Inflammatory macrophage treated with lipopolysaccharide for 1 hour (primary cell): ENCODE measurements at places on chromosomes 2 and 18.

GRCh38 chr2:67393237-67393636, 3.9 kb upstream of the ETAA1 start:
- DNase-seq: no peak

DNA sequence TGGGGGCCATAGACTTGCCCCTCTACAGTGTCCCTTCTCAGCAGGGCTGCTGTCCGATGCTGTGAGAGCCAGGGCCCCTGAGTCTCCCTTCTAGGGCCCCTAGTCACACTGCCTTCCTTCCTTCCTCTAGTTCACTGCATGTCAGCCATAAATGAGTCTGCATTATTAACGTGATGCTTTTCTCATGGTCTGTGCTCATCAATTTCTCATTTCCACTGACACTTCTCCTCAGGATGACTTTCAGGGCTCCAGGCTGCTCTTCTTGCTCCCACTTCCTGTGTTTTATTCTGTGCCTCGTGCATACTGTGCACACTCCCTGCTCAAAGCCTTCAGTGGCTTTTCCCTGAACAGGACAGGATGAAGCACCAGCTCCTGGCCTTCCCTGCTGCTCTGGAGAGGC, 146.5 kb downstream of the FAM210A start:
- peak; percentile 76 for DNase-seq

DNA sequence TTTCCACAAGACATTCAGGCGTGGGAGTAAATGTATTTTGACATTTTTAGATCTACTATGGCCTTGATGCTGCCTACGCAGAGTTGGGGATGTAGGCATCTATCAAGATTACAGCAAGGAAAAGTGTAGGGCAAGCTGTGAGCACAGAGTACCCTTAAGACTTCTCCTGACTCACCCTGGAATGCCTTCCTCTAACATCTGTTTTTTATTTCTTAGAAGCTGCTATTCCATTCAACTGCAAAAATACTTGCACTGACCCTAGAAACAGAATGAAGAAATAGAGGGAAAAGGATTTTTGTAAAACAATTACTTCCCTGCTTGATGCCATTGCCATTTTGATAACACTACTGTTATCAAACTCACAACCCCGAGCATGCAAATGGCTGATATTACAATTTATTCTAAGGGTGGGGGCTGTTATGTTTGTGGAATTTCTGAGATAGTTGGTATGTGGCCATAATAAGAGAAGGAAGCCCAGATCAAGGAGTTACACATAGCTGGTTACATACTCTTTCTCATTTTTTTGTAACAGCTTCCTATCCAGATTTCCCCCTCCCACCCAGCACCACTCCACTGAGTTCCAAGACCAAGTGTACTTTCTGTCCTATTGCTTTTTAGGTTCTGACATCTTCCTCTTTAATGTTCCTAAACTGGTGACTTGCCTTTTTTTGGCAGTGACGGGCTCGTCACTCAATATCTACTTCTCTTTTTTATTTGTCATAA, 6.0 kb upstream of the ROCK1 start:
- peak; percentile 89 for DNase-seq

DNA sequence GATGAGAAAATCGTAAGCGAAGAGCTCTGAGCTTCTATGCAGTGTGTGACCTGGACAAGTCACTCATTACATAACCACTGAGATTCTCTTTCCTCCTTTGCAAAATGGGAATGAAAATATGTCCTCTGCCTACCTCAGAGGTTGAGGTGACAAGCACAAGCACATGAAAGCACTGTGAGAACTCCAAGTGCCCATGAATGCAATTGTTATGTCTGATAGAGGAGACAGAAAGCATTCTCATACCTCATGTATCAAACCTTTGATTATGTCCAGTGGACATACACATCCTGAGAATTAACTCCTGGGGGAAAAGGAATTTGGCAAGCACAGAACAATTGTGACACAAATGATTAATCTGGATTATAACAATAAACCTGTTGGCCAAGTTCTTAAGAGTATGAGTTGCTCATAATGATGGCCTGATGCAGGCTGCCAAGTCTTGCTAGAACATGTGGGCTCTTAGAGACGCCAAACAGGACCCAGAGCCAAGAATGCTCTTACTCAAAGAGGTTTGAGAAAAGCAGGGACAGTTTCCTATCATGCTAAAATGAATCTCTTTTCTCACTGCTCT, 8.5 kb upstream of the RMDN2 start:
- DNase-seq: no peak

DNA sequence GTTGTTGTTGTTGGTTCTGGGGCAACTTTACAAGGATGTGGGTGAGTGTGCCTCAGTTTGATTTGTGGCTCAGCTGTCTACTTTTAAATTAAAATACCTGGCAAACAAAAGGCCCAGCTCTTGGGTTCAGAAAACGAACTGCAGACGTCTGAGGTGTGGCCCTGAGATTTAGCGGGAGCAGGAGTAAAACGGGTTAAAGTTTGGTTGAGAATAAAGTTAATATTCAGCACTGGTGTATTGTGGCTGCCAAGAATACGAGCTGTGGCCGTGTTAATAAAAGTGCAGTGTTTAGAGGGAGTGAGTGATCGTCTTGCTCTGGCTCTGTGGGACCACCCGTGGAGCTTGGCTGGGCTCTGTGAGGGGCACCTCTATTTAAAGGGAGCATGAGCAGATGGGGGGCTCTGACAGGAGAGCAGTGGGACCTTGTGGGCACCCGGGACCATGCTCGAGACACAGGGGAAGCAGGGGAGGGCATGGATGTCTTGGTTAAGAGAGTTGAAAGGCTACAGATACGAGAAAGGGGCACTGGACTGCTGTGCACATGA, 80.3 kb downstream of the VAPA start:
- no peak for DNase-seq

DNA sequence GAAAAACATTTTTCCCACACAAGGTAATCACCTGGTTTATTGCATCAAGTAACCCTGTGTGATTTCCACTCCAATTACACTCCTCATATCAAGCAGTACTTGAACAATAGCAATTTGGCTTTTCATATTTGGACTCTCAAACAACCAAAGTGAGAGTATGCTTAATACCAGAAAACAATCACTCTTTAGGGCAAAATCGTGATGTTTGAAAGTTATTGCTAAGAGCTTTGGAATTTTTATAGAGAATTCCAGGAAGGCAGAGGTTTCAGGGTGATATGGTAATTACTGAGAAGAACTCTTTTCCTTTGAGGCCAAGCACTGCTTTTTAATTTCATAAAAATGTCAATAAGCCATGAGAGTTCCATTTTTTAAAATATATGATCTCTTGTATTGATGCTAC, 779.5 kb upstream of the LRRTM1 start:
- DNase-seq: no peak

- peak; percentile 67 for DNase-seq
Measured at GRCh38 chr2:222671259-222672067, at the start of gene MOGAT1. Gene MOGAT1, plus strand, starts transcription at chr2:222671658. Its CDS starts 128 bp downstream, at chr2:222671786.

GRCh38 chr2:240351826-240352426, 83.5 kb upstream of the GPC1 start:
- DNase-seq: no peak

DNA sequence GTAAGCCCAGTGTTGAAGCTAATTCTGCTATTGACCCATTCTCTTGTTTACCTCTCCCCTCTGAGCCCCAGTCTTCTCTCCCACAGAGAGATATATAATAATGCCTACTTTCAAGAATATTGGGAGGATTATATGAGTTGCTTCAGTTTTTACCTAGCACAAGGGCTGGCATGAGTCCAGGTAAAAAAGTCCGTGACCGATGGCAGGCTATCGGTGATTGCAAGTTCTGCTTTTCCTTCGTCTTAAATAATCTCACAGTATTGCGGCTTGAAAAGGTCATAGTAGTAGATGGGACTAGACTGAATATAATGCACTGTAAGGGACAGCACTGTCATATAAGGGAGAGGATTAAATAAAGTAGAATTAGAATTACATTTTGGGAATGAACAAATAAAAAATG, 77.6 kb downstream of the KIF5C start:
- DNase-seq: no peak

DNA sequence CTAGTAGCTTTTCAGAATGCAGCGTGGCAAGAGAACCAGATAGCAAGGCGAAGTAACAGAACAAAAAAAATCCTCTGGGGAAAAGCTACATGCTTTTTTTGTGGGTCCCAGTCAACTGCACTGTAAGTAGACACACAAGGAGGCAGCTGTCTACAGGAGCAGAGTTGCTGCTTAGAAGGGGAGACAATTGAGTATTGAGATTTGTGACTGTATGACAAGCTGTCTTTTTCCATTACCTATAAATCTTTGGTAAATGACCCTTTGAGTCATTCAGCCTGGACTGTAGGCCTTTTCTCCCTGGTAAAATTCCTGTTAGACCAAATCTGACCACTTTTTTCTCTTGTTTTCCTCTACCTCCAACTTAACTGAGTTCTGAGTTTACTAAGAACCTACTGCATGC, 144.1 kb upstream of the FOSL2 start:
- no peak for DNase-seq

GRCh38 chr2:201779901-201780673, 646 bp downstream of the ALS2 start:
- peak; percentile 6 for DNase-seq

- DNase-seq: no peak
Measured at GRCh38 chr2:6168485-6168884, 476.3 kb downstream of the SOX11 start.

DNA sequence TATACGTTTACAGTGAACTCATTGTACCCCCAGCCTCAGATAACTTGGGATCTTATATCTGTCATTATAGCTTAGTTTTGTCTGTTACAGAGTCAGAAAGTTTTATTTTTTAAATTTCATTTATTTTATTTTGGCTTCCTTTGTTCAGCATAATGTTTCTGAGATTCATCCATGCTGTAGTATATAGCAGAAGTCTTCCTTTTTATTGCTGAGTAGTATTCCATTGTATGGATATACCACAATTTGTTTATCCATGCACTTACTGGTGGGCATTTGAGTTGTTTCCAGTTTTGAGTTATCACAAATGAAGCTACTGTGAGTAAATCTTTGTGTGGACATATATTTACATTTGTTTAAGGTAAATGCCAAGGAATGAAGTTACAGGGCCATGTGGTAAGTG, 122.3 kb downstream of the ADCYAP1 start:
- no peak for DNase-seq

GRCh38 chr18:22914633-22915032, 18.5 kb upstream of the RBBP8 start:
- DNase-seq: no peak

- DNase-seq: no peak
Measured at GRCh38 chr18:22536558-22536957, 118.8 kb upstream of the CTAGE1 start.

DNA sequence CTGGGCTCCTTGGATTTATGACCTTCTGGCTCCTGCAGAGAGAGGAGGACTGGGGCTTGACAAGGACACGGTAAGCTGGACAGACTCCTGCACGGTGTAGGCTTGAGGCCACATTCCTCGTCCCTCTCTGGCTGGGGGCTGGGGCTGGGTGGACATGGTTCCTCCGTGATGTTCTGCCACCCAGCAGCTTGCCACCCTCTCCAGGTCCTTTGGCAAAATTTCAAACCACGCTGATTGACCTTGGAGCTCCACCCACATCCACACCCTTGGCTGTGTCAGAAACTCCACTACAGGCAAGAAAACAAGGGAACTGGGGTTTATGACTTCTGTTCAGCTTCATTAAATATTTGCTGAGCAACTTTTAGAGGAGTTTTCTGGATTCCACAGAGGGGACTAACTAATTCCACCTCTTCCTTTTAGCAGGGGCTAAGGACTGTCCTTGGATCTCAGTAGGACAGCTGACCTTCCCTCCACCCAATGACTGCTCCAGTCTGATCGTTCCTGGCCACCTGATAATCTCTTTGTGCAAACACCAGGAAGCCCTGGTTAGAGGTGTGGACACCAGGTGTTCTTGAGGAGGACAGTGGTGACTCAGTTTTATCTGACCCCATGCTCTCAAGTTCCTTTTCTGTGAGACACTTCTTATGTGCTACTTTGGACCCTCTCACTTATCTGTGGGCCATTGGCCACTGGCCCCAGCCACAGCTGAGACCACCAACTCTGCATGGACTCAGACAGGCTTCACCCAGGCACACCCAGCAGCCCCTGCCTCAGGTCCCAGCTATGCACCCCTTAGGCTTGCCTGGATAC, 29.3 kb downstream of the GPR55 start:
- DNase-seq: no peak

DNA sequence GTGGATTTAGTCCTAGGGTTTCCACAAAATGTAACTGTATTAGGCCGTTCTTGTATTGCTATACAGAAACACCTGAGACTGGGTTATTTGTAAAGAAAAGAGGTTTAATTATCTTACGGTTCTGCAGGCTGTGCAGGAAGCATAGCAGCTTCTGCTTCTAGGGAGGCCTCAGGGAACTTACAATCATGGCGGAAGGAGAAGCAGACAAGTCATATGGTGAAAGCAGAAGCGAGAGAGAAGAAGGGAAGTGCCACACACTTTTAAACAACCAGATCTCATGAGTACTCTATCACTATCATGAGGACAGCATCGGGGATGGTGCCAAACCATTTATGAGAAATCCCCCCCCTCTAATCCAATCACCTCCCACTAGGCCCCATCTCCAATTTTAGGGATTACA, 9.5 kb upstream of the CCDC68 start:
- peak; percentile 25 for DNase-seq

DNA sequence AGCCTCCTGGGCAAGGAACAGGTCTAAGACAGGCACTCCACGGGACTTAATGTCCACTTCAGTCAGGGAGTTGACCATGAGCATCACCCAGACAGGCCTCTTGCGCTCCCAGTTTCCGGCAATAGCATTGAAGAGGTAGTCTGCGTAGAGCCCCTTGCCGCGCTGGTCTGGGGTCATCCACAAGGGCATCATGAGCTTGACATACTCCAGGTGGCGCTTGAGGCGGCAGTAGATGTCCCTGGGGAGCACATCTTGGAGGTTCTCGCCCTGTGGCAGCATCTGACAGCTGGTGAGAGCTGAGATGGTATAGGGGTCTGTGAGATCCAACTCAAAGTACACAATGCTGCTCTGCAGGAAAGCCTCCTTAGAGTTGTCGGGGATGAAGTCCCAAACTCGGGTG, 10.6 kb downstream of the TRABD2A start:
- DNase-seq: no peak

DNA sequence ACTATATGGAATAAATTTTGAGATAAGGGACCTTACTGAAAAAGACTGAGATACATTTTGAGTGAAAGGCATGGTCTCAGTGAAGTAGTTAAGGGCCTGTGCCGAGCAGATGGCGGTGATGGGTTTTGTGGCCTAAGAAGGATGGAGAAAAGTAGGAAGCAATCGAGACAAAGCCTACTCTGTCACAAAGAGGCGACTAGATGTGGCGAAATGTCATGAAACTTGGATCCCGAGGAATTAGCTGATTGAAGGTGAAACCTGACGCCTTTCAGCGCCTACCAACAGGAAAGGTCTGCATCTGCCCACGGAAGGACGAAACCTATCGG, 558 bp upstream of the CEP192 start:
- DNase-seq: peak; percentile 28
